ENCODE measurements at places on chromosomes 4 and X.
A peak's percentile ranks its signal among the peaks of the same experiment; 100 is the strongest.

- no peak for DNase-seq
Measured at GRCh38 chrX:1412551-1413161, 20.7 kb upstream of the SLC25A6 start.

DNA sequence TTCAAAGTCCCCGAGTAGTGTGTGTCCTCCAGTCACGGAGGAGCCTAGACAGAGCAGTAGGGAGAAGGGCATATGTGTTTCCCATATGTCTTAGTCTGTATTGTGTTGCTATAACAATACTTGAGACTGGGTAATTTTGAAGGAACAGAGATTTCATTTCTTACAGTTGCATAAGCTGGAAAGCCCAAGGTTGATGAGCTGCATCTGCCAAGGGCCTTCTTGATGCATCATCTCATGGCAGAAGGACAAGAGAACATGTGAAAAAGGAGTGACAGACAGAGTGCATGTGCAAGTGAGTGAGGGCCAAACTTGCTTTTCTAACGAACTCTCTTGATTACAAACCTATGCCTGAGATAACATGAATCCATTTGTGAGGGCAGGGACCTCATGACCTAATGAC is 243.4 kb downstream of the ARHGAP10 start:
- no peak for DNase-seq

DNA sequence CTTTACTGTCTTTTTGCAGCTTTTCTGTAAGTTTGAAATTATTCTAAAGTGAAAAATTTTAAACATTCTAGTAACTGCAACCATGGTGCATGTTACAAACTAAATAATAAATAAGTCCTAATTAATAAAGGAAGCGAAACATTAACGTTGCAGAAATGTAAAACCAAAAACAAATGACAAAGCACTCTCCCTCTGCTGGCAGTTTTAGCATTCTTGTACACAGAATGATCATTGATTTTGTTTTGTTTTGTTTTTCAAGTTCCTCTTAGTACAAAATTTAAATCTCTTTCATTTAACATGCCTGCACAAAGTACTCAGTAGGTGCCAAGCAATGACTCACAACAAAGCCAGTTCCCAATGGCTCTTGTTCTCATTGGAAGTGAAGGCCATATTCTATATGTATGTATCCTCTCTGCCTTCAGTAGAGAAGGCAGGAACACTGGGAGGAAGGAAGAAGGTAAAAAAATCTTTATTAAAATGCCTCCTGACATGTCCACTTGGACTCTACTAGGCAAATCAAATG is 13.7 kb upstream of the TMSB4X start:
- no peak for DNase-seq

DNA sequence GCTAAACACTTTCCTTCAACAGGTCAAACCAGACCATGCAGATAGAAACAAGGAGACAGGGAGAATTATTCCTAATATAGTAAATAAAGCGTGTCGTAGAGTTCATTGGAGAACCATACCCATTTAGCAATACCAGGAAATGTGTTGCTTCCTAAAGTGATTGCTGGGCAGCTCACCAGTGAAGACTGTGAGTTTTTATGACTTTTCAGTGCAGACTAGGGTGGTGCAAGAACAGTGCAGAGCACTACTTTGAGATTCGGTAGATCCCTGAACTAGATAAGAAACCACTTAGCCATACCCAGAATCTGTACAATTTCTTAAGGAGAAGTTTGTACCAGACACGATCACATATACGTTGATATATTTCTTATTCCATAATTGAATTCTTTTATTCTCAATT is 87.4 kb downstream of the EMCN start:
- no peak for DNase-seq

GRCh38 chr4:142707401-142707800 is 138.7 kb downstream of the INPP4B start:
- peak; percentile 69 for DNase-seq

DNA sequence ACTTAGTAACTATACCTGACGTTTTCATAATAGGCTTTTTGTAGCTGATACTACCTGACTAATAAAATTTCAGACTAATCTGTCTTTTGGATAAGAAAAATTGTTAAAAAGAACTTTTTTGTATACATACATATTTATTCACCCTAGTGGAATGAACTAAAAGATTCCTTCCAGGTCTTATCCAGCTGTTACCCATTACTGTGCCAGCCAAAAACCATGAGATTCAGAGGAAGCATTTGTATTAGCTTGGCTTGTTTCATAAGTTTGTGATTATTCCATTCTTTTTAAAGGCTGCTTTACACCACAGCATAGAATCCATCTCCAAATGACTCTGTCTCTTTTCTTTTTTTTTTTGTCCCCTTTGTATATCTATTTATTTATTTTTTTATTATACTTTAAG is 149.4 kb downstream of the FAT4 start:
- no peak for DNase-seq

- DNase-seq: no peak
Measured at GRCh38 chrX:45140812-45141211, 59.9 kb downstream of the DIPK2B start.

- peak; percentile 11 for DNase-seq
Measured at GRCh38 chrX:41796577-41796976, 72.6 kb downstream of the GPR82 start.

DNA sequence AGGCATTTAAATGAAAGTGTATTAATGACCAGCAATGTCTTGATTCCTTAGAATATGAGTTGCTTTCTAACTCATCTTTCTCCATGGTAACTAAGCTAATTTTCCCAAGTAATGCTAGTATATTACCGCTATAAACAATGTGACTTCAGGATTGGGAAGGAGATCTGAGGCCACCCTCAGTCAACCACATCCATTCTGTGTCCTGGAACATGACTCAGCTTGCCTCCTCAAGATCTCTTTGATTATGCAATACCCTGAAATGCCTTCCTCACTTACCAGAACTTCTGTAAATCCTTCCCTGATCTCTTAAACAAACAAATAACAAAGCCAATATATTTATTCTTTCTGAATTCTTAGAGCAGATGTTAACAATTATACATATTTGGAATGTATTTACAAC is 1495.5 kb downstream of the PCDH18 start:
- DNase-seq: no peak

DNA sequence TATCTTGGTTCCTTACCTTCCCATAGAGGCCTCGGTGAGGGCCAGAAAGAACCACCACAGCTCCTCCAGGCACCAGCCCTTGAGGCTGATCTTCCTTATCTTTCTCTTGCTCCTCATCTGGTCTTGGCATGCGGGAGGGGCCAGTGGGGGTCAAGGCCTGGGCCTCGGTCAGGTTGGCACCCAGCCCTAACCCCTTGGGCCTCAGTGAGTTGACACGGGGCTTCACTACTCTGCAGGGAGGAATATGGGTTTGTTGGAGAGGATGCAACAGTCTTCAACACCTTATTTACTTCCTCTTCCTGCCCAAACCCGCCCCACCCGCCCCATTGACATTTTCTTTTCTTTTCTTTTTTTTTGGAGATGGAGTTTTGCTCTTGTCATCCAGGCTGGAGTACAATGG is 6.0 kb downstream of the GPKOW start:
- DNase-seq: no peak

- DNase-seq: no peak
Measured at GRCh38 chr4:105126311-105127169, 20.1 kb upstream of the TET2 start.

- no peak for DNase-seq
Measured at GRCh38 chrX:20240201-20240600, 26.5 kb downstream of the RPS6KA3 start.

GRCh38 chrX:96182366-96182765 is 502.3 kb upstream of the DIAPH2 start:
- no peak for DNase-seq

GRCh38 chrX:1502241-1502640 is 34.7 kb downstream of the P2RY8 start:
- no peak for DNase-seq

- DNase-seq: no peak
Measured at GRCh38 chrX:150602296-150602695, 33.9 kb downstream of the MTM1 start.

- no peak for DNase-seq
Measured at GRCh38 chr4:143399113-143399949, 62.7 kb downstream of the GAB1 start.

GRCh38 chrX:118632862-118633261 is 94.5 kb upstream of the IL13RA1 start:
- no peak for DNase-seq

GRCh38 chrX:152904151-152905080 is 6.5 kb downstream of the ZNF185 start:
- DNase-seq: no peak

DNA sequence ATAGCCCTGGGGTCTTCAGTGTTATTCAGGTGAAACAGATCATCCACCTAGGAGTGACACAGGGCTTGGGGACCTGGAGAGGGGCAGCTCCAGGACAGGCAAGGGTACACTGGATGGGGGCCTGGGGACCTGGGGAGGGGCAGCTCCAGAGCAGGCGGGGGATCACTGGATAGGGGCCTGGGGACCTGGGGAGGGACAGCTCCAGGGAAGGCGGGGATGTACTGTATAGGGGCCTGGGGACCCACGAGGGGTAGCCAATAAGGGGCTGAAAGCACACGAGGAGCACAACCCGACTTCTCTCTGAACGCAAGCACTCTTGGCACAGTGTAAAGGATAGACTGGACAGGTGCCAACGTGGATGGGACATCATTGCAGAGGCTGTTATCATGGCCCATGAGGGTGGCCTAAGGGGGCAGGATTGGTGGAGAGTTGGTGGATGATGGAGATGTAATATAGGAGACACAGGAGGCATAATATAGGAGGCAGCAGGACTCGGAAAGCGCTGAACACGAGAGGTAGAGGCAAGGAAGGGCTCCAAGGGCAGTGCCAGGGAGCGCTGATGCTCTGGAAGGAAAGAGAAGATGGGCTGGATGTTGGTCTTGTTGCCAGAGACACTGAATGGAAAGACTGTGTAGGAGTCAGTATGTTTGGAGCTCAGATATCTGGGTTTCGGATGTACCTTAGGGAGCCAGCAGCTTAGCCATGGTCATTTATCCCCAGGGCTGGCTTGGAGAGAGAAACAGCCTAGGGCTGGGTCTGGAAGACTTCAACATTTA is 37.9 kb upstream of the FGFBP2 start:
- DNase-seq: no peak

DNA sequence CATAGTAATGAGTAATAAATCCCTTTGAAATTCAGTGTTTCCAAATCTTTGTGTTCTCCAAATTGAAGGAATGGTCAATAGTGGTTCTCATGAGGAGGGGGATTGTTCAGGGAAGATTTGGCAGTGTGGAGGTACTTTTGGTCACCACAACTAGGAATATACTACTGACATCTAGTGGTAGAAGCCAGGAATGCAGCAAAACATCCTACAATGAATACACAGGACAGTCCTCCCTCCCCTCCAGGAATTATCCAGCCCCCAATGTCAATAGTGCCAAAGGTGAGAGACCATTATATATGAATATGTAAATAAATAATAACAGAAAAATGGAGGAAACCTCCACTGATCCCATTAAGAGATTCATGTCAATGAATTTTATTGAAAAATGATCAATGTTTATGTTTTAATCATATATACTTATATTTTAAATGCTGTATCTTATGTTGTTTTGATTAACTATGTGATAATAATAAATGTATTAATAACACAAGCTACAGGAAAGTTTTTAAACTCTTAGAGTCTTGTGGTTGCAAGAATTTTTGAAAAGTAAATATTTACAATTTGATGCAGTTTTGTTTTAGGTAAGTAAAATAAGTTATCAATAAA is 14.4 kb upstream of the FAM9A start:
- DNase-seq: no peak

DNA sequence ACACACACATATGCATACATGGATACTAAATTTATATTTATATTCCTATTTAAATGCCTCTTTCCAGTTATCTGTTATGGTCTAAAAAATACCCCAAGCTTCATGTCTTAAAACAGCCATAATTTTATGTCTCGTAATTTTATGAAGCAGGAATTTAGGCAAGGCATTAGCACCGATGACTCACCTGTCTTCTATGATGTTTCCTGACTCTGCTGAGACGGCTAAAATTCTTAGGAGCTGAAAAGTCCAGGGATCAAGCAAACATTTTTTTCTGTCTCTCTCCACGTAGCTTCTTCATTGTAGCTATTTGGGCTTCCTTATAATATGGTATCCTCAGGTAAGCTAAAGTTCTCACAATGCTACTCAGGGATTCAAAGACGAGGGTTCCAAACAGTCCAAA is 930.3 kb downstream of the STIM2 start:
- no peak for DNase-seq

DNA sequence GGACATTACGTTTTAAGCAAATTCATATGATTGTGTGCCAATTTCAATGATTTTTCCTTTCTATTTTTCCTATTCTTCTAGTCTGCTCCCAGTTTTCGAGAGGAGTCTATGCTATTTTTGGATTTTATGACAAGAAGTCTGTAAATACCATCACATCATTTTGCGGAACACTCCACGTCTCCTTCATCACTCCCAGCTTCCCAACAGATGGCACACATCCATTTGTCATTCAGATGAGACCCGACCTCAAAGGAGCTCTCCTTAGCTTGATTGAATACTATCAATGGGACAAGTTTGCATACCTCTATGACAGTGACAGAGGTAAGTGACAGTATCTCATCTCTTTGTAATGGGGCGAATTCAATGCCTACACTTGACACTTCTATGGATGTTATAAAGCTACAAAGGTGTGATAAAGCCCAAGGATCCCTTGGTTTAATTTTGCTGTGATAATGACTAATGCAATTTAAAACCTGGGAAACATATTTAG is 83.0 kb downstream of the GRIA2 start:
- DNase-seq: no peak

DNA sequence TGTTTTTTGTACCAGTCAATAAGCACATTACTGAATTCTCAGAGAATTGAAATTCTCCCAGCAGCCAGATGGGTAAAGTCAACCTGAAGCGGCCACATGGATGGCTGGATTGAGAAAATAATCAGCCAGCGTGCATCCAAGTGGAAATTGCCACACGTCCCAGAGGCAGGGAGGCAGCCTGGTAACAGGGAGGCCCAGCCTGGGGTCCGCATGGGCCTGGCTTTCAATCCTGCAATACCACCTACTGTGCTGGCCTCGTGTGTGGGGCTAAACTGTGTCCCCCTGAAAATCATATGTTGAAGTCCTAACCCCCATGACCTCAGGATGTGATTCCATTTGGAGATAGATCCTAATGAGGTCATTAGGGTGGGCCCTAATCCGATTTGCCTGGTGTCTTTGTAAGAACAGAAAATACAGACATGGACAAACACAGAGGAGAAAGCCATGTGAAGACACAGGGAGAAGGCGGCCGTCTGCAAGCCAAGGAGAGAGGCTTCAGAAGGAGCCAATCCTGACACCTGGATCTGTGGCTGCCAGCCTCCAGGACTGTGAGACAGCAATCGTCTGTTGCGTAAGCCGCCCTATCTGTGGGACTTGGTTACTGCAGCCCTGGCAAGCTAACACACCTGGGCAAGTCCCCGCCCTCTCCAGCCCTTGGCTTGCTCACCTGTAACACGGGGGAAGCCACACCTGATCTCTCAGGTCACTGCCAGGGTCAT is 90.3 kb downstream of the JAKMIP1 start:
- DNase-seq: no peak

GRCh38 chrX:66728818-66729271 is 90.0 kb upstream of the EDA2R start:
- peak; percentile 70 for DNase-seq

- DNase-seq: no peak
Measured at GRCh38 chr4:88998891-88999290, 58.1 kb downstream of the FAM13A start.

Measured in T-helper 2 cell (primary cell).